NCI-H187 (cell line): ENCODE measurements at places on chromosomes 3 and 15.

DNA sequence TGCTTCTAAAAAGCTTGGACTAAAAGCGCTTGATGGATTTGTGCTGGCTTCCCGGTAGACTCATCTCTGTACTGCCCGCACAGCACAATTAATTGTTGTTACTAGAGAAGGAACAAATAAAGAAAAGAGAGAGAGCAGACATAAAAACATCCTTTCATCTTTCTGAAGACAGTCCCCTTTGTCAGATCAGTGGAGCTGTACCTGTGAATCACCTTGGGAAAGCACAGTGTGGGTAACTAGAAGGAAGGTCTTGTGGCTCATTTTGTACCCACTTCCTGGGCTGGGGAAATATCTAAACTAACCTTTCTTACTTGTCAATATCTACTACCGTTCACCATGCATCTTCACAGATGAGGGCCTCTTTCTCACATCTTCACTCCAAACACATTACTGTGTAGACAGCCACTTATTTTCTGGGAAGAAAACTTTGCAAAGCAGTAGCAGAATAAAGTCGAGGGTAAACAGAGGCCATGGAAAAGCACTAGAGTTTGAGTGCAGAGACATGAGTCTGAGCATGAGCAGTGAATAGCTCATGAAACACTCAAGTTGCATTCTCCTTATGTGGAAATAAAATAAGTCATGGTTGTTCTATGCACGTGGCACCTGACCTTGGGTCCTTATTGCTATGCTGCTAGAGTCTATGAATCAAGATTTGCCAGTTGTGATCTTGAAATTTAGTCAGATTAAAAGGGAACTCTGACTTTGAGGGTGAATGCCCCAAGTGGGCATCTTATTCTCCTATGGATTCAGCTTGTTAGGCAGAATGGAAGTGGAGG, 169.3 kb downstream of the LPP start:
- DNase-seq: no peak

DNA sequence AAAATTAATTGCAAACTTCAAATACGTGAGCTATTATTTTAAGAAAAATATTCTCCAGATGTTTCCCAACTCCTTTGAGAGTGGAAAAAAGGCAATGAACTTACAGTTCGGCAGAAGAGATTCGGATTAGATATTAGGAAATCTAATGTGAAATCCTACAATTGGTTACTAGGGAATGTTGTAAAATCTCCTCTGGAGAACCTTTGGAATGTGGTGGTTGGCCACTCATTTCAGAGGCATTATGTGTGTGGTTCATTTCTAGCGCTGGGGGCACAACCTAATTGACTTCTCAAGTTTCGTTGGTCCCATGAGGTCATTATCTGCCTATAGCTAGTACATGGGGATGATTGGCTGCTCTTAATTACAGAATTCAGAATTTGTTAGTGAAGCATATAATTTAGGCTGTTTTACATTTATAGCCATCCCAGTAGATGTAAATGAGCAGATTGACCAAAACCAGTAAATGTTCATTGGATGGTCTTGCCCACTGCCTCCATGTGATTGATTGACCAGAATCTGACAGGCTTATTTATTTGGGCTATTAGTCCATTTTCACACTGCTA, 34.6 kb upstream of the CMSS1 start:
- DNase-seq: no peak

DNA sequence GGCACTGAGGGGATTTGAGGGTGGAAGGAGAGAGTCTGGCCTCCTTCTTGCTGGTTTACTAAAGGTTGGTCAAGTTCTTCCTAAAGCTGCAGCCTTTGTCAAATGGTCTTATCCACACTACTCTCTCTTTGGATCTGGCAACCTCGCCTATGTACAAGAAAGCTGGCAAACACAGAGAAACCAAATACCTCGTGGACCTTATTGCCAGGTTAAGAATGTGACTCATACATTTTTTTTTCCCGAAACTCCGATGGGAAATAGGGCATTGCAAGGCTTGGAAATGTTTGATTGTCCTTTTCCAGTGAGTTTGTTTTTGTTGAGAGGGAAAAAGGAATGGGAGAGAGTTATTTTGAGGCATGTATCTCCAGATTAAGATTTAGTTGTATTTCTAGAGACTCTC, 13.9 kb downstream of the EOMES start:
- DNase-seq: no peak

GRCh38 chr3:101281521-101282030, 38.8 kb downstream of the IMPG2 start:
- DNase-seq: no peak

GRCh38 chr3:32076566-32076965, 29.9 kb upstream of the GPD1L start:
- DNase-seq: no peak

GRCh38 chr15:98804057-98804380, 155.7 kb downstream of the IGF1R start:
- no peak for DNase-seq

DNA sequence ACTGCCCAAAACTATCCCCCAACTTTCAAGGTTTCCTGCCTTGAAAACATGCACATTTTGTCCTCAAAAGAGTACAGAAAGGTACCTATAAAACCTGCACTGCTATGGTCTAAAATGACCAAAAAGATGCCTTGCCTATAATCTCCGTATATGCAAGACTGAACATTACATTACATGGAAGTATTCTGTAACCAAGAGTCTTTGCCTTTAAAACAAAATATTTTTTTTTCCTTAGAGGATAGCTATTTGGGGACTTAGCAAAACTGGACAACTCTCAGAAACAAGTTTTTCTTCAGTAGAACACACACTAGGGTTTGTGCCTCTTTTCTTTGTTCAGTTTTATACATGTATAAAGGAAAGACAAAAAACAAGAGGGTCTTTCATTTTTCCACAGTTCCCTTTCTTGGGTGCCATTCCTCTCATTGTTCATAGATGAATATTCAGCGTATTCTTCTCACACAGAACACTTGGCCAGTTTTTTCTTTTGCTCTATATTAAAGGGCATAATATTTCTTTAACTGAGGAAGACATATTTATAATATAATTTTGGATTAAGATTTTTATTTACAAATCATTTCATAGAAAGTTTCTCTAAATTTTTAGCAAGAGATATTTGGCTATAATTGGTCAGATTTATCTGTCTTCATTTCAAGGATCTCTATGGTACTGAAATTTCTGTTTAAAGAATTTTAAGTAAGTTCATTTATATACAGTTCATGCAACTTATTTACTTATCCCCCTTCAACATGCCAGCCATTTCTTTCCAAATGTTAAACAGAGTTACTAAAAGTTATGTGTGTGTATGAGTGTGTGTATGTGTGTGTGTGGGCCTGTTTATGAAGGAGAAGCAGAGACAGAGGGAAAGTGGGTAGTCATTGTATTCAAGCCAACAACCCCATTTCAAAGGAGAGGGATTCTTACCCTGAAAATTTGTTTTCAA, 142.6 kb downstream of the ZBTB20 start:
- DNase-seq: no peak

DNA sequence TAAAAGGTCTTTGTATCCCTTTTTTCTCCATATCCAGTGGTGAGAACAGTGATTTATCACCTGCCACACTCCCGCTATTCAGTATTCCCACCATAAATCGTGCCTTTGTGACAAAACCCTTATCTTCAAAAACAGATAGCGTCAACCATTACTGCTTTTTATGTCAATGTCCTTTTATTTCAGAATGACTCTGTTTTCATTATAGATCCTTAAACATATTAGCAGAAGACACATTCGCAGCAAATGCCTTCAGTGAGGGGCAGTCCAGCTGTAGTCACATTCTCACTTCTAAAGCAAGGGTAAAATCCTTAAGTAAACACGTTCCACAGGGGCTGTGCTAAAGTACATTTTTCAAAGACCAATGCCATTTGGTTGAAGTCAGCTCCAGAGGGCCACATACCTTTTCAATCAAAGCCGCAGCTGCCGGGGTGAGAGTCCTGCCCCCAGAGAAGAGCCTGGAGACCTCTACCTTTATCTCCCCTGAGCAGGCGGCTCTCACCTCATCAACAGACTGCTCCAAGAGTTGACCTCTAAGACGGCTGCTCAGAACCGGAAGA, 53.4 kb downstream of the PDZRN3 start:
- no peak for DNase-seq

DNA sequence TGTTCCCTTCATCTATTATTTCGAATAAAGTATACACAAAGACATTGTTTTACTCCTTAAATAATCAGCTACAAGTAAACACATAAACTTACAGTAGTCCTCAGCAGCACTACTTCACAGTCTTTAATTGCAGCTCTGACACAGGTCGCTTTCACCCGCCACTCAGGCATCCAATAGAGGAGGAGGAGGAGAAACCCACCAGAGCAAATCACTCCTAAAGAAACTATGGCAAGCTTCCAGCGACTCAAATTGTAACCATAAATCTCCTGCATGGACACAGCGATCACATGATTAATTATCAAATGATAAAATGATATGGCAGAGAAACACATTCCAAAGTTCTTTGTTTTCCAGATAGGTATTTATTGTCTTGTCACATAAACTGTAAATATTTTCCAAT, 26.2 kb downstream of the ATP13A3 start:
- DNase-seq: no peak

DNA sequence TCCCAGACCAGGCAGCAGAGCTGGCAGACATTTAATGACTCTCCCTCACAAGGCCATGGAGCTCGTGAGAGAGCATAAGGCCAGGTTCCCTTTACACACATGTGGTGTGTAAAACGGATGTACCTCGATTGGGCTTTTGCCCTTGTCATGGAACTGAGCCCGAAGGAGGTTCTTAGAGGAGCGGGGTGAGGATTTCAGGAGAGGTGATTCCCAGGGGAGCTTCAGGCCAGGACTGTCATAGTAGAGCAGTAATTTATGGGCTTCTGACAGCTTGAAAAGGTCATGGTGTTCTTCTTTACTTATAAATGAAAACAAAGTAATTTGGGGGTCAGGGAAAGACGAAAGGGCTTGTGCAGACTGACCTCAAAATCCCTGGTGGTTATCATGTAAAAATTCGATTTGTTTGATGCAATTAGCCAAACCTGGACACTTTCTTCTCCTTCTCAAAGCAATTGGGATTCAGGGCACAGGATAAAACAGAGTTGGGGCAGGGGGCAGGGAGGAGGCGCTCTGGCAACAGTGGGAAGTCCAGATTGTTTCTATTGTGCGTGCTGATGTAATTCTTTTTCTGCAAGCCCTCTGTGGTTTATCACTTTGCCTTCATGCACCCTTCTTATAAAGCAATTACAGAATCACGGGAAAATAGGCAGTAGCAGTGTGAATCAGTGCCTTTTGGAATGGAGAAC, 51.0 kb downstream of the CACNA1D start:
- DNase-seq: no peak

DNA sequence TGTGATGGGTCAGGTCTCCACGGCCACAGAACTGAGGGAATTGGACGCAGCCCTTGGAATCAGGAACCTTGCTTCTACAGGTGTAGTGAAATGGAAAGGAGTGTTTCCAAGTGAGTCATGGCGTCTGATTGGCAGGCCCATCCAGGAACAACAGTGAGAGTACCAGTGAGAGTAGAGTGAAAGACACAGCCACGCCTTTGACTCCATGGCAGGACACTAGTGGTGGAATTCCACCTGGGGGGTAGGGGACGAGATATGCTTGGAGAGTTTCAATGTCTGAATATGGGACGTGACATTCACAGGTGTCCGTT, 3.0 kb upstream of the SLC28A1 start:
- DNase-seq: no peak

DNA sequence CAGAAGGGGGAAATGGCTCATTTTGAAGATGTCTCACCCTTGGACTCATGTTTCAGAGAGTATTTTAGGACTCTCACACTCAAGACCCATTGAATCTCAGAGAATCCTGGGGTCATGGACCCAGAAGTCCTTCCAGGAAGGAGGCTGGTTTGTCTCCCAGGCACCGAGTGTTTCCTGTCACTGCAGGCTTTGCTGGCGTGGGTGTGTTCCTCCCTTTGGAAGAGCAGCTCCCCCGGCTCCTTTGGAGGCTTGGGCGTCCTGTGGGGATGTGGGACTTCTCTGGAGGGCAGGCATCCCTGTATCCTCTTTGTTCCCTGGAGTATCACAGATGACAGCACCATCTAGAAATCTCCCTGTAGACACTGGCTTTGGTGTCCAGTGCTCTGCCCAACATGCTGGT, 40.0 kb downstream of the DNAH1 start:
- DNase-seq: no peak

DNA sequence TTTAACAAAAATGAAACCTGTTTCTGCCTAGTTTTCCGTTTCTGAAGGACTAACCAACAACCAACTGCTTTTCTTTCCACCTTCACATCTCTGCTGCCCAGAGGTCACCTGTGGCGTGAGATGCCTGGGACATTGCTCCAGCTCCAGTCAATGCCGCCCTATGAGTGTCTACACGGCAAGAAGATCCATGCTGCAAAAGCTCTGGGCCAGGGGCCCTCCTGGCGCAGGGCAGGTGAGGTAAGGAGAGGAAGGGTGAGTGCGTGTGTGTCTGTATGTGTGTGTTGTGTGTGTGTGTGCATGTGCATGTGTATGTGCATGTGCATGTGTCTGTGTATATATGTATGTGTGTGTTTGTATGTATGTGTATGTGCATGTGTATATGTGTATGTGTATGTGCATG, 131.4 kb downstream of the NSMCE3 start:
- no peak for DNase-seq
